ENCODE measurements at places on chromosomes 12 and 14. TPM values are rescaled to one million over a fixed set of nuclear protein-coding genes. Genes with fewer than 3 reads are reported as not detected.

Gene ANKRD33
- 1.5 TPM for total RNA-seq

Gene IGFBP6
- 399 TPM for total RNA-seq

Gene AQP2
- total RNA-seq, result not detected

Gene GALNT8
- total RNA-seq, result 0.39 TPM

Gene GRIN2B
- not detected for total RNA-seq

Gene TFCP2
- total RNA-seq, result 7.4 TPM

Gene TMEM121
- total RNA-seq, result 3.3 TPM

Gene SDR9C7
- not detected for total RNA-seq

Gene ATP5F1B
- total RNA-seq, result 535 TPM

Gene TSHR
- total RNA-seq, result not detected

Gene IL26
- total RNA-seq, result not detected

Gene LALBA
- not detected for total RNA-seq

Gene ESR2
- total RNA-seq, result not detected

Gene HIGD1C
- total RNA-seq, result not detected

Gene LRRC23
- 5.1 TPM for total RNA-seq

Gene SGPP1
- 27.8 TPM for total RNA-seq

Gene A2M
- total RNA-seq, result 1.2 TPM

Gene BAG5
- 21.7 TPM for total RNA-seq

Gene ANO2
- not detected for total RNA-seq

Gene JDP2
- 22.4 TPM for total RNA-seq

Gene LRRC10
- not detected for total RNA-seq

Gene GAPDH
- total RNA-seq, result 8,341 TPM

Gene PPHLN1
- 55.5 TPM for total RNA-seq

Data from subcutaneous preadipocyte (primary cell).